H1 (cell line): ENCODE measurements at places on chromosomes 2 and 18. TPM values are rescaled to one million over a fixed set of nuclear protein-coding genes. Genes with fewer than 3 reads are reported as not detected.

Gene IL1F10
- total RNA-seq: not detected in 2 replicates

Gene RGPD8
- total RNA-seq: 8.2 and 9.3 TPM in 2 replicates

Gene TMEM163
- total RNA-seq: 2.8 and 2.9 TPM in 2 replicates

Gene EIF4E2
- total RNA-seq: 114 and 116 TPM in 2 replicates

Gene SH3BP4
- 35.4 and 39.4 TPM in 2 replicates for total RNA-seq

Gene HOXD10
- not detected in 2 replicates for total RNA-seq

Gene UGT1A4
- not detected in 2 replicates for total RNA-seq

Gene ANKRD62
- not detected in 2 replicates for total RNA-seq

Gene CSRNP3
- 6.5 and 6.7 TPM in 2 replicates for total RNA-seq

Gene ST8SIA5
- 6.3 and 7.0 TPM in 2 replicates for total RNA-seq

Gene SLC16A14
- 1.8 and 2.1 TPM in 2 replicates for total RNA-seq

Gene FSHR
- not detected in 2 replicates for total RNA-seq
